ENCODE measurements at places on chromosomes 16 and 17. TPM values are rescaled to one million over a fixed set of nuclear protein-coding genes. Genes with fewer than 3 reads are reported as not detected.

The ABCA8 gene
- total RNA-seq, result 16.8 TPM

DNA sequence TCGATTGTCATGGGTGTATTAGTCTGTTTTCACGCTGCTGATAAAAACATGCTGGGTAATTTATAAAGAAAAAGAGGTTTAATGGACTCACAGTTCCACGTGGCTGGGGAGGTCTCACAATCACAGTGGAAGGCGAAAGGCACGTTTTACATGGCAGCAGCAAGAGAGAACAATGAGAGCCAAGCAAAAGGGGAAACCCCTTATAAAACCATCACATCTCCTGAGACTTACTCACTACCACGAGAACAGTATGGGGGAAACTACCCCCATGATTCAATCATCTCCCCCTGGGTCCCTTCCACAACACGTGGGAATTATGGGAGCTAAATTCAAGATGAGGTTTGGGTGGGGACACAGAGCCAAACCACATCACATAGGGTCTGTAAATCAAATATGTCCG lies 167.4 kb upstream of the XYLT1 start:
- no peak for DNase-seq

The TMEM235 gene
- total RNA-seq, result not detected

- no peak for DNase-seq
Measured at GRCh38 chr17:29063992-29064391, 21.1 kb downstream of the PIPOX start.

DNA sequence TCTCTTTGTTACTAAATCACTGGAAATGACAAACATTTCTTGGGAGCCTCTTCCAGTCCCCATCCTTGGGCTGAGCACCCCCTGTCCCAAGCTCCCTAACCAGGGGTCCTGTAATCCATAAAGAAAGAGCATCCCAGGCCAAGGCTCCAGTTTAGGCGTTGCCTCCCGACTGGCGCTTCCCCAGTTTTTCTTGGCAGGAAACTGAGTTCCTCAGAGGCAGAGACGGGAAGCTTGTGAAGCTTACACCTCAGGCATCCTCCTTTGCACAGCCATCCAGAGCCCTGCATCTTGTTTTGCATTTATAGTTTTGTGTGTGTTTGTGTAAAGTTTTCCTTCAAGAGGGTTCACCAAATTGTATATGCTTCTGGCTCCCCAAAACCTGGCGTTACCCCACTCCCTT lies 7.1 kb downstream of the COPZ2 start:
- DNase-seq, result no peak

The ITGAD gene
- total RNA-seq, result not detected
